GM20000 (cell line): ENCODE measurements at places on chromosomes 4 and X.

- no peak for DNase-seq
These were observed 381.7 kb upstream of the AMOT start for GRCh38 chrX:113222305-113222704.

DNA sequence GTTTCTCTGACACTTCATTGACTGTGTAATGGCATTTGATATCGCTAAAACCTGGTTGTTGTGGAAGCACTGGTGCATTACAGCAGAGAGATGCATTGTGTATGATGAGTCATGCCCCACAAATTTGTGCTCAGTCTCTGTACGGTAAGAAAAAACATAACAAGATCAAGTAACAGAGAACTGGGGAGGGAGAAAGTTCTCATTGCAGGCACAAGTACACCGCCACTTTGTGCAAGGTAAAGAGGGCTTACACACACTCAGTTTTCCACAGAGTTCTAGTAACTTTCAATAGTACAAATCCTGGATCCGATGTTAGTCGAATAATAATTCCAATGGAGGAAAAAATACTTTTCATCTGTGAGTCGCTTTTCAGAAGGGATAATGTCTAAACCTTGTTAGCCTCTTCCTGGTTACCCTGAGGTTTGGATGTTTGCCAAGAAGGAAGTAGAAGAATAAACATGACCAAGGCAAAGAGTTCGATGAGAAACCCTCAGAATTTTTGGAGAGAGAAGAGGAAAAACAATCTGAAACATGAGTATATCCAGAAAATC lies 512.5 kb upstream of the SLIT2 start:
- DNase-seq = no peak

- DNase-seq = no peak
These were observed 316.7 kb downstream of the ANTXR2 start for GRCh38 chr4:79756140-79756895.

GRCh38 chr4:15444879-15445547 lies 17.2 kb downstream of the C1QTNF7 start:
- no peak for DNase-seq

- DNase-seq = no peak
These were observed 601 bp downstream of the SLC25A43 start for GRCh38 chrX:119399772-119400101.

DNA sequence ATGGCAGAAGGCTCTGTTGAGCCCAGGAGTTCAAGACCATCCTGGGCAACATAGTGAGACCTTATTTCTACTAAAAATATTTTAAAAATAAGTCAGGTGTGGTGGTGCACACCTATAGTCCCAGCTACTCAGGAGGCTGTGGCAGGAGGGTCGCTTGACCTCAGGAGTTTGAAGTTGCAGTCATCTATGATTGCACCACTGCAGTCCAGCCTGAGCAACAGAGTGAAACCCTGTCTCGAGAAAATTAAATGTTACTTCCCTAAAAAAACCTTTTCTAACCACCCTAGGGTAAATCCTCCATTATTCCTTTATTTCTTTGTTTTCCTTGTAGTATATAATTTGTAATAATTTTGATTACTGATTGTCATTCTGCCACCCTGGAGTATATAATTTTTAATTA lies 7.9 kb downstream of the FAM200B start:
- no peak for DNase-seq

- peak; percentile 57 for DNase-seq
These were observed 201.4 kb downstream of the CCNG2 start for GRCh38 chr4:77358315-77358928.

GRCh38 chrX:13341491-13342101 lies 21.7 kb upstream of the ATXN3L start:
- no peak for DNase-seq

- DNase-seq = no peak
These were observed 207.5 kb downstream of the FAM47B start for GRCh38 chrX:35150052-35150451.

DNA sequence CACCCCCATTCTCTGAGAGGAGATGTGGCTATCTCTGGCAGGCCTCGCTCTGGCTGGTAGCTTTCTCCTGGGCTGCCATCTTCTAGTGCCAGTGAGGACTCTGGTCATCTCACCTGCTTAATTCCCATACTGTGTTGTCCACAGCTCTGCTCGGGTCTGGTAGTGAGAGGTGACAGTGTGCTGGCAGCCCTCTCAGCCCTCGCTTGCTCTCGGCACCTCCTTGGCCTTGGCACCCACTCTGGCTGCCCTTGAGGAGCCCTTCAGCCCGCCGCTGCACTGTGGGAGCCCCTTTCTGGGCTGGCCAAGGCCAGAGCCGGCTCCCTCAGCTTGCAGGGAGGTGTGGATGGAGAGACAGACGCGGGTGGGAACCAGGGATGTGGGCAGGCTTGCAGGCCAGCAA lies 52.7 kb downstream of the CPLX1 start:
- DNase-seq = no peak

GRCh38 chrX:1292575-1293290 lies 24.1 kb downstream of the CSF2RA start:
- no peak for DNase-seq

DNA sequence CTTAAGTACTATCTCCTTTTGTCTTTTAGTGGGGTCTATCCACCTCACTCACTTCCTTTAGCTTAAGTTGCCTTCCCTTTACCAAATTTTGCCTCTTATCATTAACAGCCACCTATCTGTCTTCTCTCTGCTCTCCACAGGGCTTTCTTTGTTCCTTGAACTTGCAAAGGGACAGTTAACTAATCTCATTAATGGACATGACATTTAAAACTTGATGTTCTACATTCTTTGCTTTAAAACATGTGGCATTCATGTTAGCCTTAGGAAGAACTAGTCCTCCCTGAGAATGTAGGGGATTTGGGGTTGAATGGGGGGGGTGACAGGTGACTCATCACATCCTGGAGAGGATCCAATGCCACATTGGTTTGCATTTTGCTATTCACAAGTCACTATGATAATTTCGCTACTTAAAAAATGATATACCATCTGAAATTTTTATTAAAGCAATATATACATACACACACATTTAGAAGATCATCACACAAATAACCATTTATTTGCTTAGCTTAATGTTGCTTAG lies 41.0 kb upstream of the DMD start:
- DNase-seq = no peak

DNA sequence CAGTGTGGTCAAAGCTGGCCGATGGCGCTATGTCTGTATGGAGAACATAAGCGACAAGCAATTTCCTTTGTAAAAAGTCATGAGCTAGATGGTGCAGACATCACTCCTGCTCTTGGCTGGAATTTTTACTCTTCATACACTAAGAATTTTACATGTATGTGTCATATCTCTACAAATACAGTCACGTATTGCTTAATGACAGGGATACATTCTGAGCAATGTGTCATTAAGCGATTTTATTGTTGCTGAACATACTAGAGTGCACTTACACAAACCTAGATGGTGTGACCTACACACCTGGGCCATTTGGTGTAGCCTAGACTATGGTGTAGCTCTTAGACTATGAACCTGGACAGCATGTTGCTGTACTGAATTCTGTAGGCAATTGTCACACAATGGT lies 185.4 kb downstream of the SOWAHB start:
- no peak for DNase-seq

GRCh38 chrX:110180176-110180927 lies 137.5 kb downstream of the AMMECR1 start:
- DNase-seq = no peak

GRCh38 chr4:41934901-41935651 lies at the start of gene TMEM33:
TMEM33 (plus strand) TSS chr4:41935429; CDS start chr4:41935485, 56 bp downstream.
- peak; percentile 83 for DNase-seq

GRCh38 chrX:57817302-57817701 lies 93.0 kb downstream of the ZXDA start:
- no peak for DNase-seq

DNA sequence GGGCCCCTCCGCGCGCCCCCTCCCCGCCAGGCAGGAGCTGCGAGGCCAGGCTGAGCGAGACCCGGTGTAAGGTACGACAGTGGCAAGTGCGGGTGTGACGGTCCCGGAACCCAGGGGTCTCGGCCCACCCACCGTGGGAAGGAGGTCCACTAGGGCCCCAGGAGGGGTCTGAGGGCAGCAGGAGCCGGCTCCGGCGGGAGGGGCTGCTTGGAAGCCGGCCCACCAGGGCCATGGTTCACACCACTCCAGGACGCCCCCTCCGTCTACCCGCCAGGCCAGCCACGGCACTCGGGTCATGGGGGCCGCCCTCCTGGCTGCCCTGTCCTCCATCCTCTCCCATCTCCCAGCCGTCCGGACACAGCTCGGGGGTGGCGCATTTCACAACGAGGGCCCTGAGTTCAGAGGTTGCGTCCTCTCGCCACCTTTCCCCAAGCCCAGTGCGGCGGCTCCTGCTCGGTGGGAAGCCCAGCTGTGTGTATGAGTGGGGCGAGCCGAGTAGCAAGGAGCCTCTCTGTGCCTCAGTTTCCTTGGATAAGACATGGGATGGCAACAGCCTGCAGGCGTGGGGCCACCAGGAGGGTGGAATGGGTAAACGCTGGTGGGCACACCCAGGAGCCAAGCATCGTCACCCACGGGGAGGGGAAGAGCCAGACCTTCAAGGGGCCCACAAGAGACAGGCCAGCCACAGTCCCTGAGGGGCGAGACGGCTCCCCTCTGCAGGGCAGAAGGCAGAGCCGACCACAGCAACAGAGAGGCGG lies 81.3 kb downstream of the FAM53A start:
- no peak for DNase-seq

GRCh38 chr4:133484287-133484686 lies 335.2 kb downstream of the PCDH10 start:
- DNase-seq = no peak

DNA sequence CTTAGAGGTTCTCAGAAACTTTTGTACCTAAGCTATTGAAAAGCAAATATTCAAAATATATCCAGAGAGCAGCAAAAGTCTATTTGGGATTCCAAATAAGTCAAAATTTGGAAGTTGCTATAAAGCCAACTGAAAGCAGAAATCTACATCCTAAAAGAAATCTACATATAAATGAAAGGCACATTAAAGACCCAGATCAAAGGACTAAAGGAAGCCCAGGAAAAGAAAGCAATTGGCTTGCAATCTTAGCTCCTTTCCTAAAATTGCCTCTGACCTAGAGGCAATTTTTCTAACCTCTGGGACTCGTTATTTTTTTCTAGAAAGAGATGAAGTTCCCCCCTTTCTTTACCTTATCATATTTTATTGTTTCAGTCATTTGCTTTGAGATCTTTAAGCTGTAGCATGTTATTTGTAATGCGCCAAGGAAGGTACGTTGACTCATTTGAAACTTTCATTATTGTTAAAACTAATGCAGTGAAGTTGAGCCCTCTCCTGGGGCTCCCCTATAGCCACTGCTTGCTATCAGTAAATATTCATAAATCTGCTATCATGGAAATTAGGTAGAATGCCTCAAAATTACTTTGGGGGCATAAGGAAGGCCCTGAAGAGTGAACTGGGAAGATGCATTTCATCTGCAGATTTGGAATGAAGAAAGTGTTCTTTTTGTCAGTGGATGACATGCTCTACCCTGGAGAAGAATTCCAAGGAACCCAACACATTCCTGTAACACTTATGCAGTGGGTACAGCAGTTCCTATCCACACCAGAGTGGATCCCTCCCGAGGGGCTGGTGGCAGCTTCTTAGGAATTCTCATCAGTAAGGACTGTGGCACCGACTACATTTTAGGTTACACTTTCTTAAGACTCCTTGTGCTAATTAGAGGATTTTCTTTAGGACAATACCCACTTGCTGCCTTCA lies 177.8 kb upstream of the IGFBP7 start:
- DNase-seq = no peak

- DNase-seq = no peak
These were observed 8.0 kb downstream of the ZNF827 start for GRCh38 chr4:145930592-145930991.

- no peak for DNase-seq
These were observed 8.7 kb upstream of the PDHA2 start for GRCh38 chr4:95831166-95831565.

- no peak for DNase-seq
These were observed 161.0 kb upstream of the HS3ST1 start for GRCh38 chr4:11589676-11590075.

GRCh38 chrX:31555506-31555905 lies 483.7 kb upstream of the FTHL17 start:
- no peak for DNase-seq

DNA sequence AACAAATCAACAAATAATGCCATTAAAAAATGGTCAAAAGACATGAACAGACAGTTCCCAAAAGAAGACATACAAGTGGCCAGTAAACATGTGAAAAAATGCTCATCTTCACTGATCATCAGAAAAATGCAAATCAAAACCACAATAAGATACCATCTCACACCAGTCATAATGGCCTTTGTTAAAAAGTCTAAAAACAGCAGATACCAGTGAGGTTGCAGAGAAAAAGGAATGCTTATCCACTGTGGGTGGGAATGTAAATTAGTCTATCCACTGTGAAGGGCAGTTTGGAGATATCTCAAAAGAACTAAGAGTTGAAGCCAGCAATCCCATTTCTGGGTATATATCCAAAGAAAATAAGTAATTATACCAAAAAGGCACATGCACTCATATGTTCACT lies 668.1 kb upstream of the CPEB2 start:
- no peak for DNase-seq

DNA sequence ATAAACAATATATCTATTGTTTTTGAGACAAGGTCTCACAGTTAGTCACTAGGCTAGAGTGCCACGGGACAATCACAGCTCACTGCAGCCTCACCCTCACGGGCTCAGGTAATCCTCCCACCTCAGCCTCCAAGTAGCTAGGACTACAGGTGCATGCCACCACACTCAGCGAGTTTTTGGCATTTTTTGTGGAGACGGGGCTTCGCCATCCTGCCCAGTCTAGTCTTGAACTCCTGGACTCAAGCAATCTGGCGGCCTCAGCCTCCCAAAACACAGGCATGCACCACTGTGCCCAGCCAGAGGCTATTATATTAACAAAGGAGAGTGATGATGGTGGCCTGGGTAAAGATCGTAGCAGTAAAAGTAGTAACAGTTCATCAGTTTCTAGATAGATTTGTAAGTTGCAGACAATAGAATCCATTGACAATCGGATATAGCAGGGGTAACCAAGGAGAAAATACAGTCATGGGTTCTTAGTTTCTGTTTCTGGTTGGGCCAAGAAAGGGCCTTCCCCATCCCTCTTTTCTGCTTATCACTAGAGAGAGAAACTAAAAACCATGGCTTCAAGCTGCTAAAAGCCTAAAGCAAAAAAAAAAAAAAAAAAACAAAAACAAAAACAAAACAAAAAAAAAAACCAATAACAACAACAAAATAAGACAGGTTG lies 60.6 kb downstream of the ANXA10 start:
- DNase-seq = no peak

DNA sequence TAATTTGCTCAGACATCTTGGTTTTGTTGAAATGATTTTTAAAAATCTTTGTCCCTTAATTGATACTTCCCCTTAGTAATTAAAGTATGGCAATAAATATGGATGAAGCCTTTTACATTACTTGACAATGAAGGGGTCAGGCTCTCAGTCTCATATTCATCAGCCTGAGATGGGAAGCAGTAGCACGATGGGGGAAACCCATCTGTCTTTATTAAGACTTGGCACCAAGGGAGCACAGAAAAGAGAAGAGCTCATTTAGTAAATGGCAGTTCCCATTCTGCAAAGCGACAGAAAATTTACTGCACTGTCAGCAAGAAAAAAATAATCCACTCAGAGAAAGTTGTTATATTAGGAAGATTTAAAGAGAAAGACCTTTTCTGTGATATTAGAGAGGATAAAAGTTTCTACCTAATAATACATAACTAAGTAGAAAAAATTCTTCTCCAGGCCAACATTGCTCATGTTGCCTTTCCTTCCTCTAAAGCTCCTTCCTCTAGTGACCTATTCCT lies 7.9 kb upstream of the SERTM2 start:
- no peak for DNase-seq
